ENCODE measurements at places on chromosomes 16 and 17.

GRCh38 chr17:40564883-40565768 lies at the start of gene CCR7:
Gene CCR7, minus strand, starts transcription at chr17:40565472. Its CDS starts 63 bp downstream, at chr17:40565409.
- no peak for DNase-seq

DNA sequence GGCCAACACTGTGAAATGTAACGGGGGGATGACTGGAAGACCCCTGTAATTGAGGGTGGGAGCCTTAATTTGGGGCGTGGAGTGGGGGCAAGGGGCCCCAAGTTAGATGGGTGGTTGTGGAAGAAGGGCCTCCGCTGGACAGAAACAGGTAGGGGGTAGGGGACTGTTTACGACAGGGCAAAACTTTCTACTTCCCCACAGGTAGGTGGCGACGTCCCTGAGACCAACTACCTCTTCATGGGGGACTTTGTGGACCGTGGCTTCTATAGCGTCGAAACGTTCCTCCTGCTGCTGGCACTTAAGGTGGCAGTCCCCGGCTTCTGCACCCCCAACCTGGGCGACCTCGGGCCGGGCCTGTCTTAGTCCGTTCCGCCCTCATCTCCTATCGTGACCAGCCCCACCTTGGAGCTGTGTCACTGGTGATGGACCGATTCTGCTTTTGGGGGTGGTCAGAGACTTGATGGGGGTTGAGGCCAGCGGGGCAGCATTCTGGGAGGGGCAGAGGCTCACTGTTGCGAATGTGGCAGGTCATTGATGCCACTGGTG lies 6.8 kb downstream of the PPP4C start:
- DNase-seq = no peak

DNA sequence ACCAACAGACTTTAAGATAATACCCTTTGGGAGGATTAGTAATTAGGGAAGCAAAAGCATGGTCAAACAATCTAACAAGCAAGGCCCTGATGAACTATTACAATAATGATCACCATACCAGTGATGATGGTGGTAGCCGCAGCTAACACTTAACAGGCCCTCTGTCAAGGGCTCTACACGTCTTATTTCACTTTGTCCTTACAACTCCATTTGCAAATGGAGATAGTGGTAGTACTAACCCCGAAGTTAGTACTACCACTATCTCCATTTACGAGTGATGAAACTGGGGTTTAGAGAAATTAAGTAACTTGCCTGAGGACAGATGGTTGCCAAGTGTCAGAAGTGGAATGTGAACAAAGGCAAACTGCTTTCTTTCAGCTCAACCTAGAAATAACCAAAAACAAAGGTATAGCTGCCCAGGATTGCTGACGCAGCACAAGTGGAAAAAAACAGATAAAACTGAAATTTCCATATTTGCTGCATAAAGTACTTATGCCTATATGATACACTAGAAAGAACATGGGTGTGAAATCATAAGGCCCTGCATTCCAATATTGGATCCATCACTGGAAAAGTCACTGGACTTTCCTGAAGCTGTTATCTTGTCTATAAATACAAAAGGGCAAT lies 24.6 kb downstream of the CEP112 start:
- DNase-seq = no peak

- no peak for DNase-seq
Observed at GRCh38 chr16:9778849-9779248, 403.4 kb downstream of the GRIN2A start.
